Effector CD4-positive, alpha-beta T cell (primary cell): ENCODE measurements at places on chromosomes 3 and 15.

GRCh38 chr3:197335428-197336132, 37.2 kb upstream of the DLG1 start:
- no peak for DNase-seq

DNA sequence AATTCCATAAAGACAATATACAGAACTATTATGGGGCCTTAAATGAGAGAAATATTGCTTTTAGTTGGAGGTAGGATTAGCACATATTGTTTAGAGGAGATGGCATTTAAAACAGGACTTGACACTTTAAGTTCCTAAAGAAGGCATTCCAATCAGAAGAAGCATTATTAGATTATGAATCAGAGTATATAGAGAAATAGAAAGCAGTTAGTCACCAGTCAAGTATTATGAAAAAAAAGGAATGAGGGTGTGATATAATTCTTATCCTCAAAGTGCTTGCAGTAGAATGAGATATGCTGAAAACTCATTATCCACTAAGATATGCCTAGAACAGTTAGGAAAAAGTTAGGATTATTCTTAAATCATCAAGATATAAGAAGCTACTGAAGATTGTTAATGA, 456.2 kb downstream of the ZNF385D start:
- no peak for DNase-seq

DNA sequence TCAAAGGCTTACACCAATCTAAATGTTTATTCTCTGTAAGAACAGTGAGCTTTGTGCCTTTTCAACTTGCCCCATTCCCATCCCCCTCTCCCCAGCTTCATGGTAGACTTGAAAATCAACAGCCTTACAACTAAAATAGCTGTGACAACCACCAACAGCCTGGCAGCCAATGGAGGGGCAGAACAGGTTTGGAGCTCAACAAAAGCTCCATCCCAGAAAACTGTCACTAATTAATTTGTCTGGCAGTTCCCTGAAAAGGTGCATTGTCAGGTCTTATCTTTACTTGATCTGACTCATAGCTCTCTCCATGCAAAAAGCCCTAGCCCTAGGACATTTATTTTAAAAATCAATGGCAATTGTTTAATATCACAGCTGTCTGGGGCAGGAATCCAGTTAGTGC, 22.6 kb downstream of the MTHFS start:
- no peak for DNase-seq

GRCh38 chr15:90126596-90127435, 24.5 kb upstream of the IDH2 start:
- DNase-seq: no peak
